Nephron progenitor cell (in vitro differentiated cells): ENCODE measurements at places on chromosomes 3 and 15.

GRCh38 chr3:131350506-131350905 is 31.1 kb upstream of the NUDT16 start:
- DNase-seq: no peak

DNA sequence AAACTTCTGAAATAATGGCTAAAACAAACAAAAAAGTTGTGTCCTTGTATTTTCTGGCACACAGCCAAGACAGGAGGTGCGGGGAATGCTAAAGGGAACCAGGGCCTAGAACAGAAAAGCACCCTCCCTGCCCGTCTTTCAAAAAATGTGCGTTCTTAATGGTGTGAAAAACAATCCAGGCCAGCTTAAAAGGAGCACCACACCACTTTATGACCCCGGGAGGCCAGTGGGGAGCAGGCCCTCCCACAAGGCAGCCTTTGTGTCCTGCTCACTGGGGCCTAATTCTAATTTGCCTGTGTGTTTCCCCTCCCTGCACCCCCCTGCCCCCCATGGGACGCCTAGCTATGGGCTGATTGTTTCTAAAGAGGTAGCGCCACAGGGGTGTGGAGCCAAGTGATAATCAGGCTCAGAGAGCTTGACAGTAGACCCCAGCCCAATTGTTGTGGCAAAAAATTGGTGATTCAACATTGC is 181.4 kb downstream of the GREM1 start:
- DNase-seq: peak; percentile 52

- DNase-seq: peak; percentile 68
Measured at GRCh38 chr15:63870487-63871209, 36.9 kb upstream of the HERC1 start.

DNA sequence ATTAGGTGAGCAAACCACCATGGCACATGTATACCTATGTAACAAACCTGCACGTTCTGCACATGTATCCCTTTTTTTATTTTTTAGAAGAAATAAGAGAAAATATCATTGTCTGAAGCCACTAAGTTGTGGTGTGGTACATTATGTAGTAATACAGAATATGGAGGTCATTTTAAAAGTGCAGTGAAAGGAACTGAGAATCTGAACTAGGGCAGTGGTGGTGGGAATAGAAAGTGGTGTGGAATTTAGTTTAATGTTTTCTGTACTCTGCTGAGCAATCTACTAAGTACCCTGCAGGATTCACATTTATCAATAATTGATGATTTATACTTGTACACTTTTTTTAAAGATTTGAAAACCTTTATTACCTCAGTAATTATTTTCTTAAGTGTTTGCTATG is 283.5 kb downstream of the CHL1 start:
- no peak for DNase-seq

- no peak for DNase-seq
Measured at GRCh38 chr15:57403017-57403416, 26.7 kb downstream of the CGNL1 start.

- DNase-seq: no peak
Measured at GRCh38 chr3:127607675-127608361, 9.6 kb downstream of the MCM2 start.

DNA sequence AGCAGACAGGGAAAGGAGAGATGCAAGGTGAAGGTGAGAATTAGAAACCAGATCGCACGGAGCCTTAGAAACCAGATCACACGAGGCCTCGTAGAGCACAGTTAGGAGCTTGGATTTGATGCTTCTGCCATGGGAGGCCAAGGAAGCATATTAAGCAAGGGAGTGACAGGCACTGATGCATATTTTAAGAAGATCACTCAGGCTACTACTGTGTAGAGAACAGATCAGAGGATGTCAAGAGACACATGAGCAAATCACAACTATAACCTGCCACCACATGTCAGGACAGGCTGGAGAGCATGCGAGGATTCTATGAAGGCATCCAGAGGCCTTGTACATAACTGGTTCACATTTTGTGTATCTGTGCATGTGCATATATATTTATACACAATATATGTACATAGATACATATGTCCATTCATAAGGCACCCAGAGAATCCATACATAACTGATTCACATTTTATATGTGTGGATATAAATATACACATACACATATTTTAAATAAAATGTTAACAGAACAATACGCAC is 99.6 kb upstream of the FHIT start:
- no peak for DNase-seq

- no peak for DNase-seq
Measured at GRCh38 chr3:131995891-131996290, 38.9 kb downstream of the CPNE4 start.

- no peak for DNase-seq
Measured at GRCh38 chr3:197730200-197730599, 6.5 kb downstream of the RUBCN start.

DNA sequence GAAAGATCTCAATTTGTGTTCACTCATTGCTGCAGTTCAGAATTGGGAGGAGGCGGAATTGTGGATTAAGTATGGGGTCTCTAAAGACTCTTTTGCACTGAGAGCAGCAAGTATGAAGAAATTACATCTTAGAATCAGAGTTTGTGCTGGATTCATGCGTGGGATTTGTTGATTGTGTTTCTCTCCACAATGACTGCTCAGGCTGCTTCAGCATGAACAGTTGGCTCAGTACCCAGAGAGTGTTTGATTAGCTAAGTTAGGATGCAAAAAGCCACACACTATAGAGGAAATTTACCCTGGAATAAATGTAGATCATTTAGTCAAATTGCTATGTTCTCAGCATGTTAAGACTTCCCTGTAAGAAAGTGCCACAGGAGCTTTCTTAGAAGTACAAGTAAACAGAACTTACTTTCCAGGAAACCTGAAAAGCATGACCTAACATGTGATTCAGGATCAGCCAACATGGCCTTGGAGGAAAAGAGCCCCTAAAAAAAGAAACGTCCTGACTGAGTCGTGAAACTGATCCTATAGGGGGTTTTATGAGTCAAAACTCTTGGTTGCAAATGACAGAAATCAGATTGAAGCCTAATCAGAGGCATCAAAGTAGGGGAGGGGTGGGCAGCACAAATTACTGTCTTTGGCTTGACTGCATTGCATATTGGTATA is 32.6 kb downstream of the HHLA2 start:
- DNase-seq: no peak

- no peak for DNase-seq
Measured at GRCh38 chr3:46517784-46518181, 20.0 kb downstream of the RTP3 start.

DNA sequence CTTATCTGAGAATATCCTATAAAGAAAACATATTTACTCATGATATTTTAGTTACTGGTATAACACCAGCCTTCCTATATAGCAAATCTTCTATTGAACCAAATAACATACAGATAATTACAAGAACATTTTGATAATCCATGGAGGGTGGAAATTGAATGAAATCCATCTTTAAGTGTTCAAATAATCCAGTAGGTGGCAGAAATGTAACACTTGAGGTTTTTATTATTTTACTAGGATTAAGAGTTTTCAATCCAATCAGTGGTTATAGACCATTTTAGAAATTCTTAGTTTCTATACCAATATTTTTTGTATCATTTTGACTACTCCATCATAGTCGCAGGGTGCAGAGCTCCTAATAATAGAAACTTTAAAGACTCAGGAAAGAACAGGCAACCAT is 101.9 kb upstream of the KCNH8 start:
- no peak for DNase-seq
